CD8-positive, alpha-beta memory T cell (primary cell): ENCODE measurements at places on chromosomes 5 and 9. TPM values are rescaled to one million over a fixed set of nuclear protein-coding genes. Genes with fewer than 3 reads are reported as not detected.

GRCh38 chr5:55383254-55383653 is 75.5 kb downstream of the MTREX start:
- no peak for DNase-seq

OR1Q1 gene
- not detected for total RNA-seq

DNA sequence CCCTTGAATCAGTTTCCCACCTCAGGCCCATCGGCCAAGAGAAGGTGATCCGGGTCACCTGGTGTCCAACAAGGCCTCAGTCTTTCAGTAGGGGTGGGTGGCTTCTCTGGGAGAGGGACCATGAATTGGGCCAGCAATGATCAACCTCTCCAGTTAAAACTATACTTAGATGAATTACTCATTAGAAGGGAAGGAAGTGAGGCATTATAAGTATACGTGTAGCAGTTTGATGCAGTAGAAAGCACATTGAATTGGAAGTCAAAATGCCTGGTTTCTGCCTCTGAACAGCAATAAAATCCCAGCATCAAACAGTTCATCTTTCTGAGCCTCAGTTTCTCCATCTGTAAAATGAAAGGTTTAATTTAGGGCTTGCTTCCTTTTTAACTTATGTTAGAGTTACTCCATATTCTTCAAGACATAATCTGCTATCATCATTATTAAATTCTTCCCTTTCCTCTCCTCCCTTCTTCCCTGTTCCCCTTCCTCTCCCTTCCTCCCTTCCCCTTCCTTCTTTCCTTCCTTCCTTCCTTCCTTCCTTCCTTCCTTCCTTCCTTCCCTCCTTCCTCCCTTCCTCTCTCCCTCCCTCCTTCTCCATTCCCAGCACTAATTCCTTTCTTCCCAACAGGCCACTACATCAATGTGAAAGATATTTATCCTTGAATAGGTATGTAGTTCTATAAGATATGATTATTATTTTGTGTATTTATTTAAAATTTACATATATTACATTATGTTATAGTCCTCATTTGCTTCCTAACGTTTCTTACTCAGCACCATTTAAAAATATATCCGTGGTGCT is 18.6 kb upstream of the TMEM174 start:
- DNase-seq: no peak

OGN gene
- total RNA-seq: not detected

SPINK13 gene
- total RNA-seq: not detected
